Right cardiac atrium (tissue), 5 donors: ENCODE measurements at places on chromosomes 1 and 21. TPM values are rescaled to one million over a fixed set of nuclear protein-coding genes. Genes with fewer than 3 reads are reported as not detected.

DNA sequence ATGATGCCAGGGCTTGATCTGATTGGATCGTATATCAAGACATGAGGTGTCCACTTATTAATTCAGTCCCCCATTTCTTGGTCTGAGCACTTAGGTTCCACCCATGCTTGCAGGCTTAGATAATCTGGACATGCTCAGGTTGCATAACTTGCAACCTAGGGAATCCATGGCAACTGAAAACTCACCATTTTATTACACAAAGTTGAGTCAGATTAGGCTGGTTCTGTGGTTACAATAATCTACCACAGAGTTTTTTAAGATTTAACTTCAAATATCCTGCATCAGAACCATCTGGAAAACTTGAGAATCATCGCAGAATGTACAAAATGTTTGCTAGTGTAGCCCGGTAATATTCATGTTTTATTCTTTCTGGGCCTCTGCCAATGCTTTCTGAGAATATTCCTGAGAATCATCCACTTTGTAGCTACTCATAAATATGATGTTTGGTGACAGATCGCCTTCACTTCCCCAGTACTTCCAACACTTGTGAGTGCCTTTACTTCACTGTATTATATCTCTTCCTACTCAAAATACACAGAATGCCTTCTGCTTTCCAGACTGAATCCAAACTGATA lies 707.2 kb upstream of the ADAMTS5 start:
- no peak for DNase-seq

GRCh38 chr1:112938210-112938609 lies 17.8 kb downstream of the SLC16A1 start:
- DNase-seq: no peak

DNA sequence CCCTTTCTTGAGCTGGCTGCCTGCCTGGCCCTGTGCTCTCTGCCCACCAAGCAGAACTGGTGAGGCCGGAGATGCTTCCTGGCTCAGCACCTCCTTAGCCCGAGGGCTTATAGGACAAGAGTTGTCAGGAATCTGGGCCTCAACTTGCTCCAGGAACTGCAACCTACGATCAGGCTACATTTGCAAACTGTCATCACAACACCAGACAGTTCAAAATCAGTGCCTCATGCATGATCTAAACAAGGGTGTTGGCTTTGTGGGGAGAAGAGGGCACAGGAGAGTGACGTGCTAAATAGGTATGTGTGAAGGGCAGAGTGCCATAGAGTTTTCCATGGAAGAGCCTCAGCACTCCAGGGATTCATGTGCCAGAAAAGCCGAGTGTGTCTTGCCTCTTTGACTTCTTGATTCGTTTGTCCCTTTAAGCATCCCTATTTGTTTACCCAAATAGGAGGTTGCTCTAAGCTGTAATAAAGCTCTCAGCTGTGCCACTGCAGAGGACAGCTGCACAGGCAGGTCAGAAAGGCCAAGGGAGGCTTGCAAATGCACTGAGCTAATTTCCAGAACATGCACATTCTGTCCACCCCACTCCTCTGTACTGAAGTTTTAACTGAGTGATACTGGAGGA lies 30.2 kb upstream of the NEK2 start:
- DNase-seq: no peak

DNA sequence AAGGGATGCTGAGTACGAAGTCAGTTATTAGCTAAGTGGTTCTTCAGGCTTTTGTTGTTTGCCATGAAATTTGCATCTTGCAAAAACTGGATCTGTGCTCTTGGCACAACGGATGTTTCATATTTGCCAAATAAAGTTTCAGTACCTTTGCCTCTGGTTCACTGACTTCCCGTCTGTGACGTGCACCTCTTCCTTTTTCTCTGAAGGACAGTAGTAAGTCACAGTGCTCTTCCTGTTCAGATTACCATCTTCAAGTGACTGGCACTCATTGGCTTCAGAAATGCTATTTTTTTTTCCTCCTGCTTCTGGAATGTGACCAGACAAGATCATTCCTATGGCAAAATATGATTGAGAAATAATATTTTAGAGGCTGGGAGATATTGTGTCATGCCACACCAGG lies 75.9 kb upstream of the GREM2 start:
- no peak for DNase-seq

Gene PM20D1
- 0.64 TPM for total RNA-seq

GRCh38 chr1:23098463-23099170 lies 70.0 kb downstream of the LUZP1 start:
- DNase-seq: no peak

GRCh38 chr1:54989968-54990810 lies 8.5 kb upstream of the BSND start:
- peak; percentile 43 for DNase-seq

- DNase-seq: no peak
Measured at GRCh38 chr1:57204091-57204490, 219.8 kb downstream of the DAB1 start.

Gene TTC39A
- 15.7 TPM for total RNA-seq

Gene NASP
- total RNA-seq: 43.7 TPM

GRCh38 chr1:163337631-163338030 lies 15.9 kb downstream of the NUF2 start:
- no peak for DNase-seq

GRCh38 chr1:70627910-70628309 lies 216.8 kb downstream of the CTH start:
- DNase-seq: no peak

Gene HAO2
- not detected for total RNA-seq

Gene ASH1L
- total RNA-seq: 47.8 TPM

GRCh38 chr1:59593798-59594790 lies 220.7 kb upstream of the HOOK1 start:
- no peak for DNase-seq

Gene IL12RB2
- 0.33 TPM for total RNA-seq

DNA sequence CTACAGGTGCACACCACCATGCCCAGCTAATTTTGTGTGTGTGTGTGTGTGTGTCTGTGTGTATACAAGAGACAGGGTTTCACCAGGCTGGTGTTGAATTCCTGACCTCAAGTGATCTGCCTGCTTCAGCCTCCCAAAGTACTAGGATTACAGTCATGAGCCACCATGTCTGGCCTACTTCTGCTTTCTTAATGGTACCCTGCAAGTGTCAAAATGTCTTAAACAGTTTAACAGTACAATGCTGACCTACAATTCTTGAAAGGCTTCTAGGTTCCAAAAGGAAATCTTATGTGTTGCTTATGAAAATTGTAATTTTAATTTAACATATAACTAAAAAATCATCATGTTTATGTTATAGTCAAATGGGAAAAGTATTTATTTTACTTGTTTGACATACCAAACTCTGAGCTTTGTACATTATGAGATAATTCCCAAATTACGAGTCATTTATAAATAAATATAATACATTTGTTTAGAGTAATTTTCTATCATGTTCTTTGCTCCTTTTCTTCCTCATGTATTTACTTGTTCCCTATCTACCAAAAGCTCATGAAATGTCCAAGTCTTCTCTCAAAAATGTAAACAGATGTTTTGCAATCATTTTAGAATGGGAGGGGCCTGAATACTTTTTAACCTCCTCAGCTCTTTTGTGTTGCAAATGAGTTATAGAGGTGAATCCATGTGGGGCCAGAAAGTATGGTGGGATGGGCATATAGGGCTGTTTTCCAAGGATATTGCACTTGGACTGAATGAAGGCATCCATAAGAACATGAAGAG lies 8.4 kb upstream of the VCAM1 start:
- no peak for DNase-seq

Gene HOOK1
- total RNA-seq: 9.6 TPM

DNA sequence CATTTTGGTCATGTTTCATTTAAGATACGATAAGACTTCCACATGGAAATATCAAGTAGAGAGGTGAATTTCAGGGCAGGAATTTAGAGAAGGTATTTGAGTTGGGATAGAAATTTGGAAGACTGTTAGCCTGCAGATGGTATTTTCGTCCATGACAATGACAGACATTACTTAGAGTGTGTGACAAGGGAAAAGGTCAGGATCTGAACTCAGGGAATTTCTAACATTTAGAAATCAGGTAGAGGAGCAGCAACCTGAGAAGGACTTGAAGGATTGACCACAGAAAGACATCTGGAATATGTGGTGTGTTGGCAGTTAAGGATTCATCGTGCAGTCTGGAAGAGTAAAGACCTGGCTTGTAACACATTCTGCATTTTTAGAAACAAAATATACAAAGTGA lies 57.9 kb downstream of the RABGAP1L start:
- no peak for DNase-seq

DNA sequence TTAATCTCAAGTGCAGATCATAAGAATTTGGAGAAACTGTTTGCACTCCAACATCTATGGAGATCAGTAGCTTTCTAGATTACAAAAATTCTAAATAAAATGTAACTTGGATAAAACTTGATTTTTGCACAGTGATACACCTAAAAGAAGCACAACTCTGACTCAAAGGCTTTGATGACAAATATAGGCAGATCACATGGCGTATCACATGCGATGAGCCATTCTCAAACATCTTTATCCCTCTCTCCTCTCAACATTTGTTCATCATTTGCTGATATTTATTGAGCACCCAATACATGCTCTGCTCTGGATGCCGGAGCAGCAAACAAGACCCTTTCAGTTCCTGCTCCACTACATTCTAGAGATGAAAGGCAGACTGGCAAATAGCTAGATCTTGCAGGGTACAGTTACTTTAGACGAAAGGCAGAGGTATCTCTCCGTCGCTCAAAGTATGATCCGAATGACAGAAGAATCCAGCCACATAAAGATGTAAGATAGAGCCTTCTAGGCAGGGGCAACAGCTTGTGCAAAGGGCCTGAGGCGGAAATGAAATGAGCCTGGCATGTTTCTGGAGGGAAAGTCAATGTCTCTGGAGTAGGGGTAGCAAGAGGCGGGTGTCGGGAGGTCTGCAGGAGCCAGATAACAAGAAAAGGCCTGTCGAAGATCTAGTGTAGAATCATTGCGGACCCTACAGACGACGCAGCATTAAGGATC lies 145.8 kb upstream of the ERRFI1 start:
- DNase-seq: no peak

DNA sequence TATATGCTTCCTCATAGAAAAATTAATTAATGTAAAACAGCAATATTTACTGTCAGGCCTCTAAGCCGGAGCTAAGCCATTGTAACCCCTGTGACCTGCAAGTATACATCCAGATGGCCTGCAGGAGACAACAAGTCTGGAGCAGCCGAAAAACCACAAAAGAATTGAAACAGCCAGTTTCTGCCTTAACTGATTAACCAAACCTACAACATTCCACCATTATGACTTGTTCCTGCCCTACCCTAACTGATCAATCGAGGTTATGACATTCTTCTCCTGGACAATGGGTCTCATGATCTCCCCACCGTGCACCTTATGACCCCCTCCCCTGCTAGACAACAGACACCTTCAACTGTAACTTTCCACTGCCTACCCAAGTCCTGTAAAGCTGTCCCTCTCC lies 205.8 kb upstream of the DUSP10 start:
- no peak for DNase-seq

DNA sequence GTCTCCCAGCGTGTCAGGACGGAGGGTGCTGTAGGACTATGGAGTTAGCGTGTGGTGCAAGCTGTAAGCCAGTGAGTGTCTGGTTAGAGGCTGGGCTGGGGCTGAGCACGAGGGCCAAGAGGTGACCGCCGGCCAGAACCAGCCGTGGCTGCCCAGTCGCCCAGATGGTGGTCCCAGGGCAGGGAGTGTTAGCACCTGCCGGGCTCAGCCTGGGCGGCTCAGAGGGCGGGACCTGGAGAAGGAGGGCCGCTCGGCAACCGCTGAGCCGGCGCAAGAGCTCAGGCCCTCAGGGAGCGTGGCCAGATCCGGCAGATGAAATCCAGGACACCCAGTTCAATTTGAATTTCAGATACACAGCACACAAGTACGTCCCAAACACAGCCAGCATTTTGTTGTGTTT lies 87.9 kb downstream of the PRDM16 start:
- DNase-seq: peak; percentile 37

Gene SDCCAG8
- total RNA-seq: 22.7 TPM

DNA sequence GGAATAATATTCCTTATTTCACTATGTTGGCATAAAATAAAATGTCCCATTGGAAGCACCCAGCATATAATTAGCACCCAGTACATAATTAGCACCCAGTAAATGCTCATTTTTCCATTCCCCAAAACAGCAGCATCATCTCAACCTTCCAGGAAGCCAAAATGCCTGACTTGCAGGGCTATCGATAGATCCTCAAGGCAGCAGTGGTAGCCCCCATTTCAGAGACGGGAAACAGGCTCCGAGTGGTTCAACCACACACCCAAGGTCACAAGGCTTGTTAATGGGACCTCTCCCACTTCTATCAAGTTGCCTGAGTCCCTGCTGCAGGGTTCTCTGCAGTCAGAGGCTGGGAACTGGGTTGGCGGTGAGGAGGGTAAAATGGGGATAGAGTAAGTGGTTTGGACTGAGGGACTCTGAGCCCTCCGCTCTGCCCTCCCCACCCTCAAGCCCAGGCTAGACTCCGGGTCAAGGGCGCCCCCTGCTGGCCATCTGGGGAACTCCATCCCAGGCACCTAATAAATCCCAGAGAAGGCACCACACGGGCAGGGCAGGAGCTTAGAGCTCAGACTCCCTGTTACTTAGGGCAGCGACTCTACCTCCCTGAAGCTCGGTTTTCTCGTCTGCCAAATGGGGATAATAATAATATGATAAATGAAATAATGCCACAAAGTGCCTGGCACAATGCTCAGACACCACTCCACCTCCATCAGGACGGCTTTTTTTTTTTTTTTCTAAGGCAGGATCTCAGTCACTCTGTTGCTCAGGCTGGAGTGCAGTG lies 21.9 kb upstream of the LAPTM5 start:
- peak; percentile 93 for DNase-seq

DNA sequence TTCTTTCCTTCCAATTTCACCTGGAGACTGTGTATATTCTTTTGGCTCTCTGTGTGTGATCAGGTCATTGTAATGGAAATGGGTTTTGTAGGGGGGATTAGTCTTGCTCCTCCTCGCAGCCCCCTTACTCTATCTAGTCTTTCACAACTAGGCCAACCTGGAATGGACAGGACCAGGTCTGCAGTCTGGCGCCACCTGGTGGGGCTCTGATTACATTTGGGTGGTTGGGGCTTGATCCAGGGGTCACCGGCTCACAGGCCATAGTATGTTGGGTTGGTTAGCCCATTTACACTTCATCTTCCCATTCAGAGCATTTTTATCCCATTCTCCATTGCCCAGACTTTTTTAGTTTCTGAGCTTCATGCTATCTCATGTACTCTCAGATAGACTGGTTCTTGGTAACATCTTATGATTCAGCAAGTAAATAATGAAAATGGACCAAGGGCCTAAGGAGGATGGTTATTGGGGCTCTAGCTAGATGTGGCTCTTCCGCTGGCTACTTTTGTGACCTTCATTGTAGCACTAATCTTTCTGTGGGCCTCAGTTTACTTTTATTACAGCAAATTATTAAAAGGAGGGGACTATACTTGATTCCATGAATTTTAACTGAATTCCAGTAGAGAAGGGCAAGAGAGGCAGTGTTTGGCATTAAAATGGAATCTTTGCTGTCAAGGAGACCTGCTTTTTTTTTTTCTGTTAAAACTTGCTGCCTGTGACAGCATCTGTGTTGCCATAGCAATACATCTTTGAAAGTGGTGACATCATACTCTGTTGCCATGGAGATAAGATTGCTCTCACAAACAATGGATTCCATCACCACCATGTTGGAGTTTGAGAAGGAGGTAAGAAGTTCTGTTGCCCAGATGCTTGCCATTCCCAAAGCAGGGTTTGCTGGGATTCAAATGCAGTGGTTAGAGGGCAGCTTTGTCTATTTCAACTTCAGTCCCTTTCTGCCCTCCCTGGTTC lies 150.1 kb downstream of the PLXNA2 start:
- DNase-seq: peak; percentile 67

GRCh38 chr21:38327984-38328383 lies 71.2 kb downstream of the KCNJ15 start:
- no peak for DNase-seq

- no peak for DNase-seq
Measured at GRCh38 chr21:27026501-27026900, 59.6 kb upstream of the ADAMTS5 start.
